Cardiac fibroblast (primary cell): ENCODE measurements at places on chromosomes 11 and 22.
A peak's percentile ranks its signal among the peaks of the same experiment; 100 is the strongest.

DNA sequence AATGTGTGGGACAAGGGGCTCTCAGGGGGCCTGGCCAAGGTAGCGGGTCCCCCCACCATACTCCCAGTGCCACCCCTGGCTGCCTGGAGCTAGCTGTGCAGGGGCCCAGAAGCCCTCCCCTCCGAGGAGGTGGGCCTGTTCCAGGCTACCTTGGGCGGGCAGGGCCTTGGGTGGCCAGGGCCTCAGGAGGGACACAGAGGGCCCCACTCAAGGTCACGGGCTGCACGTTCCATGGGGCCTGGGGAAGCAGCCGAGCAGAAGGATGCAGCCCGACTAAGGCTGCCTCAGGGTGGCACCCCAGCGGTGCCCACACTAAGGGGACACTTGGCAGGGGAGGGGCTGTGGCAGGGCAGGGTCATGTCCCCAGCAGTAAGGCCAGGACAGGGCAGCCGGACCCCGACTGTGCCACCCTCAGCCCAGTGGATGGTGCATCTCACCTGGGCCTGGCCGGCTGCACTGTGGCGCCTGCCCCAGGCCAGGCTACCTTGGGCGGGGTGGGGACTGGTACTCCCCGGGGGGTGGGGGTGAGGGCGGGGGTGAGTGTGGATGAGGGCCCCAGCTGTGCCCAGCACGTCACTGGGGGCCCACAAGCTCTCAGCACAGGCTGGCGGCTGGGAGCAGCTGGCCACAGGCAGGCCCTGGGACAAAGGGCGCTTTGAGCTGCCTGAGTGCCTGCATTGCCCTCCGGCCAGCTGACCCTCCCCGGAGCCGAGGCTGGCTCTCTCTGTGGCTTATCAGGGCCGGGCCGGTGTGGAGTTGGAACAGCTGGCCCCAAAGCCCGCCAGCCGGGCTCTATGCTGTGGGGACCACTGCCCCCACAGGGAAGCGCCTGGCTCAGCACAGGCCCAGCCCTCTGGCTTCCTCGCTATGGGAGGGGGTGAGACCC, 117.1 kb downstream of the KCNQ1 start:
- no peak for DNase-seq

- DNase-seq, result no peak
These were observed 81.7 kb upstream of the MYO18B start for GRCh38 chr22:25660336-25660735.

- DNase-seq, result peak; percentile 83
These were observed 3.2 kb upstream of the SYT13 start for GRCh38 chr11:45289369-45289768.

- peak; percentile 12 for DNase-seq
These were observed 252.3 kb upstream of the SESN3 start for GRCh38 chr11:95483339-95483738.
